ENCODE measurements at places on chromosomes 11 and 22. TPM values are rescaled to one million over a fixed set of nuclear protein-coding genes. Genes with fewer than 3 reads are reported as not detected.

RDX gene
- total RNA-seq: 38.0 TPM

HEPN1 gene
- total RNA-seq: not detected

TMEM45B gene
- total RNA-seq: 1.1 TPM

BAIAP2L2 gene
- 1.2 TPM for total RNA-seq

KIRREL3 gene
- total RNA-seq: not detected
